ENCODE measurements at places on chromosomes 5 and 9. TPM values are rescaled to one million over a fixed set of nuclear protein-coding genes. Genes with fewer than 3 reads are reported as not detected.

DNA sequence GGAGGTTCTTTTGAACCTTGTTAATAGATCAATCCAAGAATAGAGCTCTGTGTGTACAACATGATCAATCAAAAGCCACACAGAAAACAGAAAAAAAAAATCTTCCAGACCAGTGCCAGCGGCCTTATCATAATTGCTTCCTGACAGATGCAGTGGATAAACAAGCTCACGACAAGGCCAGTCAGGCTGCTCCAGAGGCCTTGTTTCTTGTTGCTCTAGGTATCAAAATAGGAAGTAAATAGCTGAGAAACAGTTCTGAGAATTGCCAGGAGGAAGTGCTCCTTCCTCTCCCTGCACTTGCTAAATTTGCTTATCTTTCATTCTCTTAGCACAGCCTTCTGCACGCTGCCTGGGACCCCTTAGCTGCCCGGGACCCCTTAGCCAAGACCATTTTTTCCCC lies 199.0 kb upstream of the TARS1 start:
- peak overlapping the region; percentile 53 for H3K4me3 ChIP-seq
- H3K27ac ChIP-seq, result peak overlapping the region; percentile 74
- peaks cover 13% of the 10 kb centered on the region for H3K4me1 ChIP-seq
- no peaks in the 10 kb centered on the region for H3K36me3 ChIP-seq
- DNase-seq, result no peak

GRCh38 chr5:98121036-98121936 lies 652.2 kb upstream of the RGMB start:
- no peaks in the 10 kb centered on the region for H3K27me3 ChIP-seq
- DNase-seq, result no peak
- H3K36me3 ChIP-seq, result no peaks in the 10 kb centered on the region
- H3K4me3 ChIP-seq, result no peak overlapping the region

DNA sequence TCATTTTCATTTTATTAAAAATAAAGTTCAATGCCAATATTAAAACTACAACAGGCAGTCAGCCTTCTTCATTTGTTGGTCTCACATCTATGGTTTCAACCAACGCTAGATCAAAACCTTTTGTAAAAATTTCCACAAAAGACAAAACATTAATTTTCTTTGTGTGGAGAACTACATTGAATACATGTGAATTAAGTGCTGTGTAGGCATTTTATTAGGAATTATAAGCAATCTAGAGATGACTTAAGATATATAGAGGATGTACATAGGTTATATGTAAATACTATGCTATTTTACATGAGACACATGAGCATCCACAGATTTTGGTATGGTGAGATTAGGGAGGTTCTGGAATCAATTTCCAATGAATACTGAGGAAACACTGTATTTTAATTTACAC lies 94.2 kb downstream of the CYLC2 start:
- H3K4me3 ChIP-seq, result no peak overlapping the region
- no peaks in the 10 kb centered on the region for H3K36me3 ChIP-seq
- no peak for DNase-seq
- H3K27ac ChIP-seq, result no peak overlapping the region

DNA sequence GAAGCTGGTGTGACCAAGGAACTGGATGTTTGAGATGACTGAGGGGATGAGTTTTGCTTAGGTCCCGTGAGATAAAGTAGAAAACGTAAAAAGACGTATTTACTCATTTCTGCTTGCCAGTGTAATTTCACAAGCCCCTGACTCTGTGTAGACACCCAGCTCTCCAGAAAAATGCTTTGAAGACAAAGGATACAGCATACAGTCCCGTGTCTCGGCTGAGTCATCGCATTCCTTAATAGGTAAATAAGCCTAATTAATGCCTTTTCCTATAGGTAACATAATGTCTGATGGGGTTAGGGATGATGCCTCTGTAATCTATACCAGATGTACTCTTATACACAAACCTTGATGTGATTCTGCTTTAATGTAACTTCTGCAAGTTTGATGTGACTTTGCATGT lies 20.2 kb downstream of the S100Z start:
- DNase-seq, result no peak
- no peak overlapping the region for H3K27ac ChIP-seq
- H3K27me3 ChIP-seq, result no peaks in the 10 kb centered on the region
- no peaks in the 10 kb centered on the region for H3K36me3 ChIP-seq

- H3K36me3 ChIP-seq, result no peaks in the 10 kb centered on the region
- H3K27me3 ChIP-seq, result peaks cover 21% of the 10 kb centered on the region
- no peak overlapping the region for H3K4me3 ChIP-seq
- no peak overlapping the region for H3K27ac ChIP-seq
Observed at GRCh38 chr9:32589083-32589723, 16.2 kb upstream of the NDUFB6 start.

DNA sequence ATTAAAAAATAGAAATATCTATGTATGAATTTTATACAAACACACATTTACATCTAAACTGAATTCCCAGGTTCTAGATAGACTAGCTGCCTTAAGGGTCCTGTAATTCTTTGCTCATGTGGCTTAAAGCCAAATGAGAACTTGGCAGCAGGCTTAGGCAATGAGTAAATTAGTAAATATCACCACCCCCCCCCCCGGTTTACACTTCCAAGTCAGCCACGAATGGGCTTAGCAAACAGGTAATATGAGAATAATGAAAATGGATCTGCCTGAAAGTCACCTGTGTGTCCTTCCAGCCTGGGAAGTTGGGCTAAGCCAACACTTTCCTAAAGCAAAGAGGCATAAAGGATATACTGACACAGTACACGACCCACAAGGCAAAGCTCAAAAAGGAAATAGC lies 108.6 kb downstream of the KLHL3 start:
- H3K4me3 ChIP-seq, result no peak overlapping the region
- H3K36me3 ChIP-seq, result peaks cover 2% of the 10 kb centered on the region
- DNase-seq, result no peak
- no peaks in the 10 kb centered on the region for H3K27me3 ChIP-seq
- H3K4me1 ChIP-seq, result peaks cover under 1% of the 10 kb centered on the region

DNA sequence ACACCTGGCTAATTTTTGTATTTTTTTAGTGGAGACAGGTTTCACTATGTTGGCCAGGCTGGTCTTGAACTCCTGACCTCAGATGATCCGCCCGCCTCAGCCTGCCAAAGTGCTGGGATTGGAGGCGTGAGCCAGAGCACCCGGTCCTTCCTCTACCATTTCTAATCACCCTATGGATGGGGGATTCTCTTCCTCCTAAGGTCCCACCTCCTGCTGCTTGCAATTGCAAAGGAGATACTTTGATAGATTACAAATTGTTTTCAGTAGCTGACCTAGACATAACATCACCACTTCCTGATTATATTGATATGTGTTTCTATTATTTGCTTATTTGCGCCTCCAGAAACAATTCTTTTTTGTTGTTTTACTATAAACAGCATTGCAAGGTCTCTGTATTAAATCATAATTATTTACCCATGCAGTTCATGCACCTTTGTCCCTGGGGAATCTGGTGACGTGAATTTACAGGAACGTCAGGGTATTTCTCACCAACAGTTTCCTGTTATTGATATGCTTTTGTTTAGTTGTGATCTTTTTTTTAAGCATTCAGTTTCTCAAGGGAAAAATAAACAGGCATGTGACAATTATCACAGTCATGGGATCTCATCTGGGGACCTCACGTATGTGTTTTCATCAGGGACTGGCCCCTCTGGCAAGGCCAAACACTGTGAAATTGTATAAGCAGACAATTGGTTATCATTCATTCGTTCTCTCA lies 43.2 kb downstream of the ESM1 start:
- peaks cover 9% of the 10 kb centered on the region for H3K27me3 ChIP-seq
- no peak overlapping the region for H3K27ac ChIP-seq
- no peak overlapping the region for H3K4me3 ChIP-seq
- H3K4me1 ChIP-seq, result peaks cover 14% of the 10 kb centered on the region
- no peak for DNase-seq
- H3K36me3 ChIP-seq, result peaks cover 9% of the 10 kb centered on the region

DNA sequence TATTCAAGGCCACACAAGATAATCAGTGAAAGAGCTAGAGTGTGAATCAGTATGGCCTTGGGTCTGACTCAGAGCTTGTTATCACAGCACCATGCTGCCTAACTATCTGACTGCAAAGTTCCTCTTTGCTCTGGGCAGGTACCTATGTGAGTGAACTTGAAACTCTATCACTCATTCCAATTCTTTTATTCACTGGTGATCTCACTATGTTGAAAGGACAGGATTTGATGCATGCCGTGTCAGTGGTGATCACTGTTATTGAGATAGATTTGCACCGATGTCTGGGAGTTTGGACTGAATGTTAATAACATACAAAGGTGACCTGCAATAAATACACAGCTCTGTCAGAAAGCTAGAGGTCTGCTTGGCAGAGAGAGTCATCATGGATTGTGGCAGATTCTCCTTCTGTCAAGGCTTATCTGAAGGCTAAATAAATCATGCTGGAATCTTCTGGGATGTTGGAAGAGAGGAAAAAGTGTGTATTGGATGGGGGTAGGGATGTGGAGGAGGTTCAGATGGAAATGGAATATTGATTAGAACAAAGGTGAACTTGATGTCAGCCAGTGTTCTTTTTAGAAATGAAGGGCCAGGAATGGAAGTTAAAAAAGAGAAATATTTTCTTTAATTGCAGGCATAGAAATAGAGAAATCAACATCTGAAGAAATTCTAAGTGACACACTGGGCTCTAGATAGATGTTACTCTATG lies 91.8 kb upstream of the TNC start:
- H3K36me3 ChIP-seq, result no peaks in the 10 kb centered on the region
- no peak overlapping the region for H3K4me3 ChIP-seq
- peaks cover 7% of the 10 kb centered on the region for H3K4me1 ChIP-seq
- peaks cover 26% of the 10 kb centered on the region for H3K27me3 ChIP-seq
- no peak overlapping the region for H3K27ac ChIP-seq
- no peak for DNase-seq

DNA sequence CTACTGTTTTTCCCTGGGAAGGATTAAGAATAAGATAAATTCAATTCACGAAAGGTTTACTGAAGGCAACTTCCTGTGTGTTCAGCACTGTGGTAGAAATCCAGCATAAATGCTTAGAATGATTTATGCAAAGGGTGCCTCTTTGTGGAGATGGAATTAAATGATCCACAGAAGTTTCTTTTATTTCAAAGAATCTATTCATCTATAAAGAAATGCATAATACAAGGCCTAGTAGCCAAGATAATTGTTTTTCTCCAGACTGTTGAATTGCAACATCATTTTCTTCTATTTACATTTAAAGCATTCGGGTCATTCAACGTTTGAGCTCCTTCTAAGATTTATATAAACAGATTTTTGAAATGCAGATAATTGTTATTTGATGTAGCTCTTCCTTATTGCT lies 138.8 kb upstream of the NFIL3 start:
- no peaks in the 10 kb centered on the region for H3K4me1 ChIP-seq
- no peak overlapping the region for H3K27ac ChIP-seq
- no peak for DNase-seq

- H3K4me3 ChIP-seq, result no peak overlapping the region
- H3K4me1 ChIP-seq, result peaks cover 4% of the 10 kb centered on the region
- H3K27ac ChIP-seq, result no peak overlapping the region
- H3K36me3 ChIP-seq, result peaks cover 54% of the 10 kb centered on the region
- H3K27me3 ChIP-seq, result no peaks in the 10 kb centered on the region
Observed at GRCh38 chr5:143297756-143298155, 105.7 kb downstream of the NR3C1 start.

GRCh38 chr5:6573651-6574101 lies 59.2 kb downstream of the NSUN2 start:
- H3K27me3 ChIP-seq, result peaks cover 12% of the 10 kb centered on the region
- H3K4me1 ChIP-seq, result no peaks in the 10 kb centered on the region
- H3K36me3 ChIP-seq, result no peaks in the 10 kb centered on the region
- no peak overlapping the region for H3K4me3 ChIP-seq

- H3K4me3 ChIP-seq, result no peak overlapping the region
- H3K27me3 ChIP-seq, result peaks cover 17% of the 10 kb centered on the region
- H3K27ac ChIP-seq, result no peak overlapping the region
- no peaks in the 10 kb centered on the region for H3K36me3 ChIP-seq
Observed at GRCh38 chr9:130483371-130483971, 38.7 kb downstream of the ASS1 start.

GRCh38 chr5:38888041-38888440 lies 42.2 kb downstream of the OSMR start:
- H3K27me3 ChIP-seq, result peaks cover 22% of the 10 kb centered on the region
- no peaks in the 10 kb centered on the region for H3K36me3 ChIP-seq
- no peak overlapping the region for H3K4me3 ChIP-seq
- no peaks in the 10 kb centered on the region for H3K4me1 ChIP-seq
- H3K27ac ChIP-seq, result no peak overlapping the region
- no peak for DNase-seq

DNA sequence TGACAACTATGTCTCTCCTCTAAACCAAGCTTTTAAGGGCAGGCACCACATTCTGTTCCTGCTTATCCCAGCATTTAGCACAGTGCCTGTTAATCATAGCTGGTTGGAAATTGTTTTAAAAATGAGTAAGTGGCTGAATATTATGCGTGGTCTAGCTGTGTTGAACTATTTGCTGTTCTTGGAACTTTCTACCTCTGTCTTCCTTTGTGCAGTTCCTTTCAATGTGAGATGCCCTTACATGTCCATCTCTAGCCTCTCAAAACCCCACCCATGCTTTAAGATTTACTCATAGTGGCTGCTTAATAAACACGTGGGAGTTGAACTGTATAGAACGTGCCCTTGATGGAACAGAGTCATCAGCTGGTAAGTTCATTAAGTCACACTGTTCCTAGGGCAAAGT lies 34.5 kb downstream of the C9orf57 start:
- no peak overlapping the region for H3K4me3 ChIP-seq
- H3K27me3 ChIP-seq, result no peaks in the 10 kb centered on the region
- no peak for DNase-seq
- no peaks in the 10 kb centered on the region for H3K36me3 ChIP-seq
- peaks cover 8% of the 10 kb centered on the region for H3K4me1 ChIP-seq

GRCh38 chr9:76203373-76203772 lies 190.9 kb downstream of the RFK start:
- no peak for DNase-seq
- no peak overlapping the region for H3K27ac ChIP-seq
- H3K27me3 ChIP-seq, result peaks cover 5% of the 10 kb centered on the region
- no peaks in the 10 kb centered on the region for H3K36me3 ChIP-seq

GRCh38 chr5:40410231-40410861 lies 269.4 kb upstream of the PTGER4 start:
- H3K36me3 ChIP-seq, result peaks cover 11% of the 10 kb centered on the region
- peak overlapping the region; percentile 94 for H3K27ac ChIP-seq
- peak overlapping the region; percentile 77 for H3K4me3 ChIP-seq
- peaks cover 51% of the 10 kb centered on the region for H3K4me1 ChIP-seq

- no peaks in the 10 kb centered on the region for H3K36me3 ChIP-seq
- H3K4me1 ChIP-seq, result peaks cover 13% of the 10 kb centered on the region
- no peak overlapping the region for H3K27ac ChIP-seq
- peak overlapping the region; percentile 56 for H3K4me3 ChIP-seq
Observed at GRCh38 chr9:122389799-122390481, 19.1 kb downstream of the PTGS1 start.

The LCN15 gene
- not detected for total RNA-seq

The KCNMB1 gene
- total RNA-seq, result not detected

The PFN3 gene
- not detected for total RNA-seq

The ACSL6 gene
- total RNA-seq, result 34.6 TPM

The PCDHA4 gene
- not detected for total RNA-seq

The CARD9 gene
- 0.61 TPM for total RNA-seq

The NR5A1 gene
- total RNA-seq, result not detected

The TMEM174 gene
- total RNA-seq, result not detected

The BNC2 gene
- total RNA-seq, result not detected

The MOB3B gene
- total RNA-seq, result 3.6 TPM

The MYMK gene
- total RNA-seq, result not detected
